ENCODE measurements at places on chromosomes 12 and 14. TPM values are rescaled to one million over a fixed set of nuclear protein-coding genes. Genes with fewer than 3 reads are reported as not detected.

NRIP2 gene
- not detected for total RNA-seq

PZP gene
- total RNA-seq: not detected

GDF3 gene
- not detected for total RNA-seq

- no peak for DNase-seq
Observed at GRCh38 chr12:24797901-24798300, 151.0 kb downstream of the BCAT1 start.

- no peak for DNase-seq
Observed at GRCh38 chr12:54762390-54762789, 91.9 kb upstream of the MUCL1 start.

PLEKHD1 gene
- total RNA-seq: 0.74 TPM

PMCH gene
- total RNA-seq: not detected

DNA sequence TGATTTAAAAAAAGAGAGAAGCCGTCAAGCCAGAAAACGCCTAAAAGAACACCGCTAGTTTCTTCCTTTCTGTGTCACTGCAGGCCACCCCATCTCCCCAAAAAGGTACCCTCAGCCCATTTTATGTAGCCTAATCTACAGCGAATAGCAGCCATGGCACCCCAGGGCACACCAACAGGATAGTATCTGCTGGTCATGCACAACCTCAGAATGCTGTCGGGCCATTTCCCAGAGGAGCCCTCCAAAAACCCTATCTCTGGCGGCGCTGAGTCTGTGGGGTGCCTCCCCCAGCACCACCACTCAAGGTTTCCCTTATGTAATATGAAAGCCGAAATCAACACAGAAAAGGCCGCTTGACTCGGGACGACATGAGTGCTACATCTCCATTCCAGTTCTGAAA is 98.9 kb downstream of the BCL11B start:
- no peak for DNase-seq

DNA sequence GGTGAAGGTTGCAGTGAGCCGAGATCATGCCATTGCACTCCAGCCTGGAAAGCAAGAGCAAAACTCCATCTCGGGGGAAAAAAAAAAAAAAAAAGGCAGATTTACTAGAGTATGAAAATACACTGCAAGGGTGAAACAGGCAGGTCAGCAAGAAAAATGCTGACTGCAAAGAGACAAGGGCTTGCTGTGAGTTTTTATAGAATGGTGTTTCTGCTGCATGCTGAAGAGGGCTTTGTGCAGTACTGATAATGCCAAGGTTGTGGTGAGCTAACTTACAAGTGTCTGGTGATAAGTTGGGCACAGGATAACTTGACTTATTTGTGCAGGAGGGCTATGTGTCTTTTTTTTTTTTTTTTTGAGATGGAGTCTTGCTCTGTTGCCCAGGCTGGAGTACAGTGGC is 25.9 kb upstream of the SRP54 start:
- DNase-seq: no peak

SLC10A1 gene
- total RNA-seq: not detected

DNA sequence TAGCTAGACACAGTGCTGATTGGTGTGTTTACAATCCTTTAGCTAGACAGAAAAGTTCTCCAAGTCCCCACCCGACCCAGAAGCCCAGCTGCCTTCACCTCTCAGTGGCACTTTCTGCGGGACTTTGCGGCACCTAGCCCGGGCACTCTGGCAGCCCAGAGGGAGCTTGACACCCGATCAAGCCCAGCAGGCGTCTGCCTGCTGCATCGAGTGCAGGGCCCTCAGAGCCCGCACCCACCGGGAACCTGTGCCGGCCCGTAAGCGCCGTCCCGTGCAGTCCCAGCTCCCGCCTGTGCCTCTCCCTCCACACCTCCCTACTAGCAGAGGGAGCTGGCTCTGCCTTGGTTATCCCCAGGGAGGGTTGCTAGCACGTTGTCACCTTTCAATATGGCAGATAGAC is 631.0 kb upstream of the STXBP6 start:
- DNase-seq: no peak

DNA sequence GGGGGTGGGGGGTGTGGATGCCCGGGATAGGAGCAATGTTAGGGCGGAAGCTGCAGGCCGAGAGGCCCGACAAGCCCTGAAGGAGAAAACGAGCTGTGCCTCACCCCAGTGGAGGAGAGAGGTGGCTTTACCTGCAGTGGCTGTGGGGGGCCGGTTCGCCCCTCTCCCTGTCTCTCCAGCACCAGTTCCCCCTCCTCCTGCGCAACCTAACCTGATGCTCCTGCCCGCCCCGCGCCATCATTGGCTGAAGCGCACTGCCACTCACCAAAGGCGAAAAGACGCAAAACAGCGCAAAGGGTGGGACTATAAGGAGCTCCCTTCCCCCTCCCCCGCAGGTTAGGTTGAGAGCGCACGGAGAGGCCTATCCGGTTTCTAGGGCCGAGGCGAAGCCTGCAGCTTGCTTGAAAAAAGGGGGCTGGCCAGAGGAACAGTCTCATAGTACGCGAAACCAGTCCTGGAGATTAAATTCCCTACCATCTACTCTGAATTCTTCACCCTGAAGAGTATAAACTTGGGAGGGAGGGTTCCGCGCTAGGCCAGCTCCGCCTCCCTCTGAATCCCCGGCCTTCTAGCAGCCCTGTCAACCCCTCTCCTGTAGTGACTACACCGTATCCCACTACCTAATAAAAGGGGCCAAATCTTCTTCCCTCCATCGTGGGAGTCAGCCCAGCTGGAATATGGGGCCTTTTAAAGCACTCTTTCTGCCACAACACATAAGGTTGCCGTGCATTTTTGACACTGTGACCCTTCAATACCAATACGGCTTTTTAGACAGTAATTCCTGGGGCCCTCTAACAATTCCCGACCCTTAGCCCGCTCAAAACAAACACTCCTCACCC is 18.6 kb downstream of the CHD8 start:
- DNase-seq: peak; percentile 99
